ENCODE measurements at places on chromosomes 5 and 9.

GRCh38 chr5:131297886-131298285 lies 34.0 kb downstream of the CDC42SE2 start:
- no peak for DNase-seq

DNA sequence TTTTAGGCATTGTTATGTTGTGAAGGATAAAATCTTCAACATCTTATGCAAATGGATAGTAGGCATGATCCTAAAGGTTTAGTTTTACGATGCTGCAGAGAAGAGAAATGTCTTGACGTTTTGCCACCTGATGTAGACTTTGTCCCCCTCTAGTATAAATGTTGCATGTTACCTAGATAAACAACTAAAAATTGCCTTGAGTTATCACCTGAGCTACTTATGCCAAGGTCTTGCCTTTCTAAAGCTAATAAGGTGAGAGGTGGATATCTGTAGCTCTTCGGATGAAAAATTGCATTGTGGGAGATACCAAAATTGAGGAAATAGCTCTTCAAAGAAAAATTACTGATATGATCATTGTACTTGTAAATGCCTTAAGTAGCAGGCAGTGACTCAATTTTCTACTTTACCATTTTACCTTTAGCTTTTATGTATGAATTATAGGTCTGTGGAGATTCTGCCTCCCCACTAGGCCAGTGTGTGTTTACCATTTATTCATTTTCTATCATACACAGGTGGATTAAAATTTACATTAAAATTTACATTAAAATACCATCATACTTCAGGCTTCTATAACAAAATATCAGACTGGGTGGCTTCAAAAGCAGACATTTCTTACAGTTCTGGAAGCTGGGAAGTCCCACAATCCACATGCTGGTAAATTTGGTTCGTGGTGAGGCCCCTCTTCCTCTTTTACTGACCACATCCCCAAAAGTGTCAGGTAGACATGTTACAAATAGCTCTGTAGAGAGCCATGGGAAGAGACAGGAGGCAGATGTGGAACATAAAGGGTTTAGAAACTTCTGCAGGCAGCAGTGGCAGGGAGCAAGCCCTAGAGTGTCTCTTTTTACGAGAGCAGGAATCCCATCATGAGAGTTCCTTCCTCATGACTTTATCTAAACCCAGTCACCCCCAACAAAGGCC lies 100.7 kb upstream of the ERBIN start:
- no peak for DNase-seq

DNA sequence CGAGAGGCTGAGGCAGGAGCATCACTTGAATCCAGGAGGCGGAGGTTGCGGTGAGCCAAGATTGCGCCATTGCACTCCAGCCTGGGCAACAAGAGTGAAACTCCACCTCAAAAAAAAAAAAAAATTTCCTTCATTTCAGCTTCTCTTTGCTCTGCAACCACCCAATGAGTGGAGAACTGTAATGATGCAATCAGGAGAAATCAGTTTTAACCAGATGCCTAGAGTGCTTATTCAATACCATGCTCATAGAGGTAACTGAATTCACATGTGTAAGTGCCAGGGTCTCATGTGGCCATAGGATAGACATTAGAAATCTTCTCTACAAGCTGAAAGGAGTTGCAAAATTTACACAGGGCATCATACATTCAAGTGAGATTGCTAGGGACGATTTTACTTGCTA lies 70.6 kb downstream of the HMHB1 start:
- no peak for DNase-seq

DNA sequence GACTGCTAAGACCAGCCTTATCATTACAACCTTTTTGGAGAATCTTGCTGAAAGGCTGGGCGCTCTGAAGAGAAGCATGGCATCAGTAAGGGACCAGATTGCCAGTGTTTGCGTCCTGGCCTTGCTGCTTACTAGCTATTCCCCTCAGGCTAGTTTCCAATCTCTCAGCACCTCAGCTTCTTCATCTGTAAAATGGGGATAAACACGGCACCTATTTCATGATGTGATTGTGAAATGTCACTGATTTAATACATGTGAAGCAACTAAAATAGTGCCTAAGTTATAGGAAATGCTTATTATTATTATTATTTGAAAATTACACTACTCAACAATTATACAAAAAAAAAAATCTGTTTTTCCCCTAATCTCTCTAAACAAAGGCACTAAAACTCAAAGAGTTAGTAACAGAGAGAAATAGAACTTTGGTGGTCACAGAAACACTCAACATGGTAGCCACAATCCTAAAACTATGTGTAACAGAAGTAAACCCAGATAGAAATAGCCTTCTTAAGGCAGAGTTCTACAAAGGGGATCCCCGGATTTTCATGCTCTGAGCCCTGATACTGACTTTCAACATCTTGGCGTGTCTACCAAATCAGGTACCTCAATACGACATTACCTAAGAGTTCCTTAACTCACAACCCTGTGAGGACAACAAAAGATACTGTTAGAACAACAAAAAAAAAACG lies 62.0 kb downstream of the ENC1 start:
- DNase-seq = no peak

DNA sequence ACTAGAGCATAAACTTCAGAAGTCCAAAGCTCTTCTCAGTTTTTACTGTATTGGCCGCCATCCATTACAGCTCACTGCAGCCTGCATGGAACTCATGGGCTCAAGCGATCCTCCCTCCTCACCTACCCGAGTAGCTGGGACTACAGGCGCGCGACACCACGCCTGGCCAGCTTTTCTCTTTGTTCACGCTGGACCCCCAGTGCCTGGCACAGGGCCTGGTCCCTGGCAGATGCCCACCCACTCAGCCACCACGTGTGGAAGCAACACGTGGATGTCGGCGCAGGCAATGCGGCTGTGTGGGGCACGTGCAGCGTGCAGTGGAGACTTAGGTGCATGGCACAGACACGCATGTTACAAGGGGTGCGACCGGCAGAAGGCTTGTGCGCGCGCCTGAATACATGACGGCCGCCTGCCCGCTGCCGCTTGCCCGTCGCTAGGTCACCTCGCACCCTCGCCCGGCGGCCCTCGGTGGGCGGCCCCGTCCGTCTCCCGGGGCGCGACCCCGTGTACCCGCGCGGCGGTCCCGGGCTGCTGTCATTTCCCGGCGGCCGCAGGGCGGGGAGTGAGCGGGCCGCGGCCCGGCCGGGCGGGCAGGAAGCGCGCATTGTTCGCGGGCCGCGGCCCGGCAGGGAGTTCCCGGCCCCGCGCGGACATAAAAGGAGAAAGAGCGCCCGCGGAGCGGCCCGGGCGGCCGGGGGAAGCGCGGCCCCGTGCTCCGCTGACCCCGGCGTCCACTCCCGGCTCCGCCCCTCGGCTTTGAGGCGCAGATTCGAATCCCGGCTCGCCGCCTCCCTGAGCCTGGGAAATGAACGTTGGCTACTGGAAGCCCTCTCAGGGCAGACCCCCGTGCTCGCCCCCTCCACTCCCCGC lies 24.1 kb upstream of the PTGS1 start:
- DNase-seq = peak; percentile 40

DNA sequence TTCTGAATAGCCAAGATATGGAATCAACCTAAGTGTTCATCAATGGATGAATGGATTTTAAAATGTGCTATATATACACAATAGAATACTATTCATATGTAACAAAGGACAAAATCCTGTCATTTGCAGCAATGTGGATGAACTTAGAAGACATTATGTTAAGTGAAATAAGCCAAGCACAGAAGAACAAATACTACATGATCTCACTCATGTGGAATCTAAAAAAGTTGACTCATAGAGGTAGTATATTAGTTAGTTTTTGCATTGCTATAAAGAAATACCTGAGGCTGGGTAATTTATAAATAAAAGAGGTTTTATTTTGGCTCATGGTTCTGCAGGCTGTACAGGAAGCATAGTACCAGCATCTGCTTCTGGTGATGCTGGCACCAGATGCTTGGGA lies 8.1 kb downstream of the CATSPER3 start:
- no peak for DNase-seq

DNA sequence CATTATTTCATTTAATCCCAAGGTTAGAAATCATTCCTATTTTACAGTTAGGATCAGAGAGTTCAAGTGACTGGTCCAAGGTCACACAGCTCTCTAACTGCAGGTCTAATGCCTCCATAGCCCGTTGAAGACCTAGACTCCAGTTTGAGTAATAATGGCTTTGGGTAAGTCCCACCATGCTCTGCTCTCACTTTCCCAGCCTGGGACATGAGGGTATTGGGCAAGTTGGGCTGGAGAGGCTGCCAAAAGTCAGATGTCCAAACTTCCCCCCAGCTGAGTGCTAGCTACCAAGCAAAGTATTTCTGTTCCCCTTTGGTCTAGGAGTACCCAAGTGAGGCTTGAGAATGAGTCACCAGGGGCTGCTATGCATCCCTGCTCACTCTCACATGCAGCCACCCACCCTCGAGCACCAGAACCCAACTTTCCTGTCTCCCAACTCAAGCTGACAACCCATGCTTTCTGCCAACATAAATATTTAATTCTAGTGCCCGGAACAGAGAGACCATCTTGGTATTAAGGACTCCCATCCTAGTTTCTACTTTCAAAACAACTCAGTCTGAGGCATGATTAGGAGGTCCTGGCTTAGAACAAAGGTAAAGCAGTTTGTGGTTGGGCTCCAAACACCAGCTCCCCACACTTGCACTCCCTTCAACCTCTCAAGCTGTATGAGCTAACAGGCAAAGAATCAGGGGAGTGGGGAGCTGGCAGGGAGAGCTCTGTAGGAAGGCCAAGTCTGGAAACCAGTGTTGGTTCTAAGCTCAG lies 236.5 kb upstream of the TRIM32 start:
- DNase-seq = peak; percentile 56

All from tongue (tissue), 3 donors.